AG04450 (cell line): ENCODE measurements at places on chromosomes 1 and 21.
A peak's percentile ranks its signal among the peaks of the same experiment; 100 is the strongest.

DNA sequence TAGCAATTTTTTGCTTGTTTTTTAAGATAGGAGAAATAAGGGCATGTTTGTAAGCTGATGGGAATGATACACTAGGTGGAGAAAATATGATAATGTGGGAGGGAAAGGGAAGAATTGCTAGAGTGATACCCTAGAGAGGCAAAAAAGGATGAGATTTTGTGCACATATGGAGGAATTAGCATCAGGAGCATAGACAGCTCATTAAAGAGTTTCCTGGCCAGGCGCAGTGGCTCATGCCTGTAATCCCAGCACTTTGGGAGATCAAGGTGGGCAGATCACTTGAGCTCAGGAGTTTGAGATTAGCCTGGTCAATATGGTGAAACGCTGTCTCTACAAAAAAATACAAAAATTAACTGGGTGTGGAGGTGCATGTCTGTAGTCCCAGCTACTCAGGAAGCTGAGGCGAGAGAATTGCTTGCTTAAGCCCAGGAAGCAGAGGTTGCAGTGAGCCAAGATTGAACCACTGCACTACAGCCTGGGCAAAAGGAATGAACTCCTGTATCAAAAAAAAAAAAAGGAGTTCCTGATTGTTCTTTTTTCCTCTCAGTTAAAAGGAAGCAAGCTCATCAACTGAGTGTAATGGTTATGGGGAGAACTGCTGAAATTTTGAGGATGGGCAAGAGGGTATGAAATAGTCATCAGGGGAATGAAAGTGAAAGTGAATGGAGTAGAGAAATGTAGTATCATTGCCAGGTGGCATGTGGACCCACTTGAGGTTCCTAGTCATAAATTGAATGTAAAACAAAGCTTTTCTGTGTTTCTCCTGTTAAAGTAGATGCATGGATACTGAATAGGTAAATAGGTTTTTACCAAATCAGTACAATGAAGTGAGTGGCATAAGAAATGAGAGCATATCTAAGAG lies 35.5 kb downstream of the SH3GLB1 start:
- no peak for DNase-seq

DNA sequence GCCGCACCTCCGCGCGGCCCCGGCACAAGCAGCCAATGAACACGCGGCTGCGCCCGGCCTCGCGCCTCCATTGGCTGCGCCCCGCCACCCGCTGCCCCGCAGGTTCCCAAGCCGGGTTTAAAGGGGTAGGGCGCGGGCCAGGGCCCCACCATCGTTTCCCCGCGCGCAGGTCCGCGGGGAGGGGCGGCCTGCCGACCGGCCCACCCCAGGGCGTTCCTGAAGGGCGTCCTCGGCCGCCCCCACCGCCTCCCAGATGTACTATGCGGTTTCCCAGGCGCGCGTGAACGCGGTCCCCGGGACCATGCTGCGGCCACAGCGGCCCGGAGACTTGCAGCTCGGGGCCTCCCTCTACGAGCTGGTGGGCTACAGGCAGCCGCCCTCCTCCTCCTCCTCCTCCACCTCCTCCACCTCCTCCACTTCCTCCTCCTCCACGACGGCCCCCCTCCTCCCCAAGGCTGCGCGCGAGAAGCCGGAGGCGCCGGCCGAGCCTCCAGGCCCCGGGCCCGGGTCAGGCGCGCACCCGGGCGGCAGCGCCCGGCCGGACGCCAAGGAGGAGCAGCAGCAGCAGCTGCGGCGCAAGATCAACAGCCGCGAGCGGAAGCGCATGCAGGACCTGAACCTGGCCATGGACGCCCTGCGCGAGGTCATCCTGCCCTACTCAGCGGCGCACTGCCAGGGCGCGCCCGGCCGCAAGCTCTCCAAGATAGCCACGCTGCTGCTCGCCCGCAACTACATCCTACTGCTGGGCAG lies at the start of gene OLIG1:
TSS of gene OLIG1 (plus strand) at position 148 of the 750 bp plus-strand sequence. CDS start at position 254, 106 bp downstream.
- no peak for DNase-seq

- DNase-seq, result no peak
Observed at GRCh38 chr1:11468878-11469277, 10.1 kb upstream of the DISP3 start.

- DNase-seq, result no peak
Observed at GRCh38 chr1:177427811-177428210, 257.1 kb downstream of the BRINP2 start.

DNA sequence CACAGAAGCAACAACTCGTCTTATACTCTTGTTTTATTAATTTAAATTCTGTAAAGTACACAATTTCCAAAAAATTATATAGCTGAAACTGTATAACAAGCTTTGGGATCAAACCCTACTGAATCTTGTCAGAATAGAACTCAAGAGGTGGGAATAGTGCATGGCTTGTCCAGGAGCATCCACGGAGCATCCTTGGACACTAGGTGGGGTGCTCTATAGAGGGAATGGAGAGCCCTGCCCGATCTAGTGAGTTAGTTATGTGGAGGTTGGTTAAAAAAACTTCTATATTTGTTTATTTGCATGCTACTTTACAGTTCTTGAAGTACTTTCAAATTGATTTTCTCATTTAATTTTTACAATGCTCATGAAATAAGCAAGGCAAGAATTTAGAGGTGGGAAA lies 28.3 kb downstream of the ROR1 start:
- DNase-seq, result no peak

DNA sequence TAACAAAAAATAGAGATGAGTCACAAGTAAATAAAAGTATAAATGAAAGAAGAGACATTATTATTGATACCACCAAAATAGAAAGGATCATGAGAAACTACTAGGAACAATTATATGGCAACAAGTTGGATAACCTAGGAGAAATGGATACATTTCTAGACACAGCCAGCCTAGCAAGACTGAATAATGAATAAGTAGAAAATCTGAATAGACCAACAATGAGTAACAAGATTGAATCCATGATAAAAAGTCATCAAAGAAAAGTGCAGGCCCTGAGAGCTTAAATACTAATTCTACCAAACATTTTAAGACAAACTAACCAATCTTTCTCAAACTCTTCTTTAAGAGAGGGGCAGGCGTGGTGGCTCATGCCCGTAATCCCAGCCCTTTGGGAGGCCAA lies 538.6 kb upstream of the PBX1 start:
- DNase-seq, result no peak

DNA sequence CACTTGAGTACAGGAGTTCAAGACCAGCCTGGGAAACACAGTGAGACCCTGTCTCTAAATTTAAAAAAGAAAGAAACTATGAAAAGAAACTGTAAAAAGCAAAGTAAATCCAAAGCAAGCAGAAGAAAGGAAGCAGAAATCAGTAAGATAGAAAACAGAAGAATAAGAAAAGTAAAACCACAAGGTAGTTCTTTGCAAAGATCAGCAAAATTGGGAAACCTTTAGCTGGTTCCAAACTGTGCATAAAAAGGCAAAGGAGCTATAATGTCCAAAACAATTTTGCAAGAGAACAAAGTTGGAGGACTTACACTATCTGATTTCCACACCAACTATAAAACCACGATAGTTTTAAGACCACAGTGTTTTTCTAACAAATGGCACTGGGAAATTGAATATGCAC lies 218.8 kb downstream of the RPS6KC1 start:
- no peak for DNase-seq

DNA sequence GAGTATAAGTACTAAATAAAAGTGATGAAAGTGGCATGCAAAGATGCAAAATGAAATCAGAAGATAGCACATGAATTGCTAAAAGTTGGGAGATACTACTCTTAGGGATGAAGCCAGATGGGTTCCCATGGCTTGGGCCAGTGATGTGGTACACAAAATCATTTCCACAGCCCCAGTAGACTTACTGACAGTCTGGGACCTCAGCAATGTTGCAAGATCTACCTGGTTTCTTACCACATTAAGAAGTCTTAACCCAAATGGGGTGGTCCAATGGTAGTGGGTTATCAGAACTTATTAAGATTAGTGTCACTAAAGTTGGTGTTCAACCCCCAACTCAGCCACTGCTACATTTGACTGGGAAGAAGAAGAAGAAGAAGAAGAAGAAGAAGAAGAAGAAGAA lies 227.7 kb upstream of the IRF2BP2 start:
- DNase-seq, result no peak

- DNase-seq, result no peak
Observed at GRCh38 chr1:204513117-204513716, 3.0 kb upstream of the MDM4 start.

DNA sequence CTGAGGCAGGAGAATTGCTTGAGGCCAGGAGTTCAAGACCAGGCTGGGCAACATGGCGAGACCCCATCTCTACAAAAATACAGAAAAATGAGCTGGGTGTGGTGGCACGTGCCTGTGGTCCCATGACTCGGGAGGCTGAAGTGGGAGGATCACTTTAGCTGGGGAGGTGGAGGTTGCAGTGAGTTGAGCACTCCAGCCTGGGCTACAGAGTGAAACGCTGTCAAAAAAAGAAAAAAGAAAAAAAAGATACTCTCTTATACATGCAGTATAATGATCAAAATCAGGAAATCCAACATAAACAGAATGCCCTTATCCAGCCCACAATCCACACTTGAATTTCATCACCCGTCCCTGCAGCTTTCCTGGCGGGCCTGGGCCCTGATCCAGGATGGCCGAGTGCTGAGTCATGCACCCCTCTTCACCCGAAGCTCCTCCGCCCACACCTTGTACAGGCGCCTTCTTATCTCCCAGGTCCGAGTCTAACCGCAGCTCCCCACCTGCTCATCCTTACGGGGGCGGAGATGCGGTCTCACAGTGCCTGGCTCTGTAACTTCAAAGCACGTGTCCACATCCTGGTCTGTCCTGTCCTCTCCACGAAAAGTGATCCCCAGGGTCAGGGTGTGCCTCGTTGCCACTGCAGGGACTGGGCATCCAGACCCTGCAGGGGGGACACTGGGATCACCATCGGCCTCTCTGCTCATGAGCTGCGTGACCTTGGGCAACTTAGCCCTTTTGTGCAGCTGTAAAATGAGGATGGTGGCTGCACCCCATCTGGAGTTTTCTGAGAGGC lies 120.2 kb upstream of the SLC45A1 start:
- DNase-seq, result peak; percentile 91

GRCh38 chr1:221089273-221089672 lies 210.0 kb downstream of the HLX start:
- no peak for DNase-seq

DNA sequence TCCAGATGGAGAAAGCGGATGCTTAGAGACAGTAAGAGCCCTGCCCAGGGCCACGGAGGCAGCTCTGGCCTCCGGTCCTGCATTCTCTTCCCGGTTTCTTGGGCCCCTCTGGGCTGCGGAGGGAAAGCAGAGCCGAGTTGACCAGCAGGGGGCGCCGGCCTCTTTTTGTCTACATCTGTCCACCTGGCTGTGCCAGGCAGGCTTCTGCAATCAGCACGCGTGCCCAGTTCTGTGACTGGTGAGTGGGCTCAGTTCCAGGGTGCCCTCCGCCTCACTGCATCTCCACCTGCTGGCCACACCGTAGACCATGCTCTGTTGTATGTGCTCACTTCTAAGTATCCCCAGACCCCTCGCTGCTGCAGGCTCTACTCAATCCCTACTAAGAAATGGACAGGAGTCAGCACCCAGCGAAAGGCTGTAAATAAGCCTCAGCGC lies 6.7 kb upstream of the HUNK start:
- peak; percentile 23 for DNase-seq

- DNase-seq, result no peak
Observed at GRCh38 chr1:220001095-220001501, 45.2 kb downstream of the EPRS1 start.

GRCh38 chr1:184974837-184975115 lies 468 bp upstream of the NIBAN1 start:
- DNase-seq, result no peak

DNA sequence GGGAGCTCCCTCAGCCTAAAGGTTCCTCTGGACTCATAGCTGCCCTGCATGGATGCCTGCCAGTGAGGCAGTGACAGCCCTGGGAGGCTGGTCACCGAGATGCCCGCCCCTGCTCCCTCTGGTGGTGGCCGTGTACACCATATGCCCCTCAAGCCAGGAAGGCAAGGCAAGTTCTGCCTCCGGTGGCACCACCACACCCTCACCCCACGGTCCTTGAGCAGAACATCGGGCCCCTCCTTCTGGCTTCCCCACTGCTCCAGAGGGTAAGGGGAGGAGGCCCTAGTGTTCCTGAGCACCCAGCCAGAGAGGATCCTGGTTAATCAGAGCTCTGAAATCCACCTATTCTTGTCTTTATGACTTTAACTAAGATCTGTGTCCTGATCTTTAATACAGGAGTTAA lies 1.5 kb upstream of the S100A14 start:
- no peak for DNase-seq

- no peak for DNase-seq
Observed at GRCh38 chr1:180267761-180268555, 37.9 kb downstream of the LHX4 start.

DNA sequence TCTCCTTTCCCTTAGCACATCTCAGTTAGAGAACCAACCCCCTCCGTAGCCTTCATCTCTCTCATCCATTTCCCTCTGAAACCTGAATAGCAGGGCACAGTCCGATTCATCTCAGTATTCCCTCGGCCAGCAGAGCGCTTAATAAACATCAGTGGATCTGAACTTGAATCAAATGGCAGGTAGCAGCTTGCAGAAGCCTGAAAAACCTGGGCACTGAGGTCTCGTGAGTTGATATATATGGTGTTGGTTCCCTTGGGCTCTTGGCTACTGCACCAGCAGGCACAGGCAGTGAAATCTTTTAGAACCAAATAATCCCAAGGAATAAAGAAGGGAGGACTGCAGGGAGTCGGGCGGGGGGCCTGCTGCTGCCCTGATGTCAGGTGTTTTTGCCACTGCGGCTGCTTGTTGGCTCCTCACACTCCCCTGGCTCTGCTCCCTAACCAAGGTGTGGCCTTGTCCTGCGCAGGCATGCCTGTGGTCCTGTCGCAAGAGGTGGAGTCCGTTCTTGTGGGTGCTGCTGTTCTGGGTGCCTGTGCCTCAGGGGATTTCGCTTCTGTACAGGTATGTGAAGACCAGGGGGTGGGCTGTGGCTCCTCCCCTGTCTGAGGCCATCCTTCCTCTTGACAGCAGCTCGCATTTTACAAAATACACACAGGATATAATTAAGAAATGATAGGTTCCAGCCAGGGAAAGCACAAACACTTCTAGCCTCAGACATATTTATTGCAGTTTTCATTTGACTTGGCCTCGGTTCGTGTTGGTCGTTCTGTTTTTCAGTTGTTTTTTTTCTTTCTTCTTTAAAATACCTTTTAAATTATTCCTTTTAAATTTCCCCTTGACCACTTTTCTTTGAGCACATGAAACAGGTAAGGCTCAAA lies 140.9 kb upstream of the HOOK1 start:
- DNase-seq, result no peak

- DNase-seq, result no peak
Observed at GRCh38 chr1:193479187-193479586, 292.8 kb upstream of the B3GALT2 start.

- DNase-seq, result no peak
Observed at GRCh38 chr1:53553734-53554509, 94.7 kb downstream of the DMRTB1 start.

DNA sequence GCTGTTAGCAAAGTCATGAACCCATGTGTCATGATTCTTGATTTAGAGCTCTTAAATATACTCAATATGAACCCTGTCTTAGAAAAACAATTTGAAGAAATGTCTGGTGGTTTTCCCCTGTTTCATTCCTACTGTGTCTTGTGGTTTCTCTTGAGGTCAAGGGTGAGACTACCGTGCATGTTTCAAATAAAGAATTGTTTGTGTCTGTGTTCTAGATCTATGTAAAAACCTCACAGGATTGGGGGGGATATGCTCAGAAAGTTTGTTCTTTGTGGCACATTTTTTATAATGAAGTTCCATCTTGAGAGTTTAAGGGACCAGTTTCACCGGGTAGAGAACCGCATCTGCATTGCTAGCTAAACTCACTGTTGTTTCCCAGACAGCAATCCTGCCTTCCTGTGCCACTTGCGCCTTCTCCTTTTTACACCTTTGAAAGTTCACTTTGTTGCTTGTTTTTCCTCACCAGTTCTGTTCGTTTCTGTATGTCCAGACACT lies 30.9 kb upstream of the CACYBP start:
- DNase-seq, result no peak

- no peak for DNase-seq
Observed at GRCh38 chr1:113792986-113793385, 19.3 kb downstream of the RSBN1 start.
